ENCODE measurements at places on chromosomes 2 and 18. TPM values are rescaled to one million over a fixed set of nuclear protein-coding genes. Genes with fewer than 3 reads are reported as not detected.

The KIF1A gene
- total RNA-seq, result not detected

The NT5DC4 gene
- not detected for total RNA-seq

The NAT8 gene
- total RNA-seq, result not detected

The MEIS1 gene
- 4.7 TPM for total RNA-seq

The IL36G gene
- total RNA-seq, result 5.0 TPM

The TCF23 gene
- not detected for total RNA-seq

The OSGEPL1 gene
- 9.2 TPM for total RNA-seq

The SCG2 gene
- total RNA-seq, result not detected

The KCNG2 gene
- not detected for total RNA-seq

The CHRND gene
- not detected for total RNA-seq

The NETO1 gene
- 0.47 TPM for total RNA-seq

The MALT1 gene
- total RNA-seq, result 32.1 TPM

The ZDBF2 gene
- 2.5 TPM for total RNA-seq

The FOXD4L1 gene
- not detected for total RNA-seq

The SLC23A3 gene
- total RNA-seq, result 0.11 TPM

The LTBP1 gene
- 72.8 TPM for total RNA-seq

The UGT1A5 gene
- total RNA-seq, result not detected

The C2orf66 gene
- total RNA-seq, result not detected

The GAD1 gene
- total RNA-seq, result 2.1 TPM

The POTEC gene
- total RNA-seq, result not detected

The DPYSL5 gene
- total RNA-seq, result not detected

The TMEM163 gene
- not detected for total RNA-seq

The POTEI gene
- not detected for total RNA-seq

The INHBB gene
- total RNA-seq, result not detected

The IGFBP5 gene
- total RNA-seq, result 0.08 TPM

The DPP4 gene
- total RNA-seq, result 0.27 TPM
